ENCODE measurements at places on chromosomes 13 and 19. TPM values are rescaled to one million over a fixed set of nuclear protein-coding genes. Genes with fewer than 3 reads are reported as not detected.

Gene CCDC194
- not detected for total RNA-seq

Gene SIGLEC12
- not detected for total RNA-seq

Gene C19orf81
- total RNA-seq, result 10.4 TPM

Gene ZNF433
- 4.5 TPM for total RNA-seq

Gene FGF21
- total RNA-seq, result not detected

Gene MEGF8
- total RNA-seq, result 72.8 TPM

Gene RETN
- total RNA-seq, result not detected

Gene LRRC63
- not detected for total RNA-seq

Gene DHDH
- not detected for total RNA-seq

Gene GNG8
- total RNA-seq, result 54.6 TPM

Gene SMAD9
- total RNA-seq, result 43.6 TPM

Gene DAND5
- 0.44 TPM for total RNA-seq

Gene ZNF808
- 32.6 TPM for total RNA-seq

Gene KLK13
- not detected for total RNA-seq

Gene THSD1
- 0.27 TPM for total RNA-seq

Gene CEACAM8
- total RNA-seq, result not detected

Gene PLK5
- total RNA-seq, result 0.69 TPM

Gene SBK3
- total RNA-seq, result not detected

Gene C19orf67
- total RNA-seq, result 0.71 TPM

Gene KLK7
- not detected for total RNA-seq

- no peak for DNase-seq
Observed at GRCh38 chr19:3420909-3421619, 54.7 kb downstream of the NFIC start.

DNA sequence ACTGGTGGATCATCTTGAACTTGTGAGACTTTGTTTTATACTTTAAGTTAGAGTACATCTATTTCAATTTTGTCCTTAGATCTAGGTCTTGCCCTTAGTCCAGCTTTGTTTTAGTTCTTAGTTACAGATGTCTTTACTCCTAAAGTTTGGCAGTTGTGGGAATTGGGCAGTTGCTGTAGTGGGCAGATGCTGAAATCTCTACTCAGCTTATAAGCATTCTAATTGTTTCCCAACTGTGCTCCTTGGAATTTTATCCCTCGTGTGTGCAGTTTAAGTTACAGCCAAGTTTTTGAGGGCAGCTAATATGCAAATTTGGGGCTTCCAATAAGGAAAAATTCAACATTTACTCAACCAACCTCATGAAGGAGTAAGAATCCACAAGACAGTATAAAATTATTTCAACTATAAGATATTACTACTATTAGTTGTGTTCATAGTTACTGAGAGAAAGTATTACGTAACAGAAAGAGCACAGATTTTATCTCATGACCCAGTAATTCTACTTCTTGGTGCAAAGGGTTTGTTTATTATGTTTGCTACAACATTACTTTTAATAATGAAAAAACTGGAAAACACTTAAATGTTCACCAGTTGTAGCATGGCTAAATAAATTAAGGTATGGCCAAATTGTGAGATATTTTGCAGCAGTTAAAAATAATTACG is 32.9 kb downstream of the CCDC122 start:
- no peak for DNase-seq

- no peak for DNase-seq
Observed at GRCh38 chr13:64958106-64958505, 2272.0 kb downstream of the PCDH9 start.

GRCh38 chr13:113632706-113633484 is 25.1 kb downstream of the ATP4B start:
- peak; percentile 2 for DNase-seq

GRCh38 chr13:32310134-32310706 is 4.9 kb downstream of the ZAR1L start:
- no peak for DNase-seq

- no peak for DNase-seq
Observed at GRCh38 chr13:100439247-100439970, 149.2 kb downstream of the GGACT start.

GRCh38 chr13:108680011-108680410 is 50.6 kb downstream of the MYO16 start:
- no peak for DNase-seq

- peak; percentile 61 for DNase-seq
Observed at GRCh38 chr19:5137571-5138124, 168.7 kb downstream of the KDM4B start.

DNA sequence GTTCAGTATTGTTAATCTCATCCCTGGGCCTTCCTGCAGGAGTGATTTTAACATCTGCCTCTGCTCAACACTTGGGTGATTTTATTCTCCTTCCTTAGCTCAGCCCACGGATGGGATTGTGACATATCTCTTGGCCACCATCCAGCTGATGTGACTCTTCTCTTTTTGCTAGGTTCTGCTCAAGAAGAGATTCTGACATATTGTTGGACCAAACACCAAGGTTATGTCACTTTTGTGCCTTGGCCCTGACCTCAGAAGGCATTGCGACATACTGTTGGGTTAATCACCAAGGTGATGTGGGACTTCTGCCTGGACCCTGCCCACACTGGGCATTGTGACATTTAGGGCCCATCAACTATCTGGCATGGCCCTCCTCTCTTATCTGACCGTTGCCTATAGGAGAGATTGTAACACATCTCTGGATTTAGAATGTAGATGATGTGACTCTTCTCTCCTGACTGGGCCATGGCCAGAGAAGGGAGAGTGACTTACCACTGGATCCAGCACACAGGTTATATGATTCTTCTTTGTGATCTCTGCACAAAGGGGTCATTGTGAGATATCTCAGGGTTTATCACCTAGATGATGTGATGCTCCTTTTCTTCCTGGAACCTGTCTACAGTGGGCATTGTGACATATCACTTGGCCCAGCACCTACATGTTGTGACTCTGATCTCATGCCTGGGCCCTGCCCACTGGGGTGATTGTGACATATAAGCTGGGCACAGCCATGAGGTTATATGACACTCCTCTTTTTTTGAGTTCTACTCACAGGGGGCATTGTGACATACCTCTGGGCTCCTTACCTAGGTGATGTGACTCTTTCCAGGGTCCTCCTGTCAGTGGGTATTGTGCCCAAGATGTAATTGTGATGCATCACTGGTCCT is 88.8 kb downstream of the ZNF429 start:
- DNase-seq, result no peak

GRCh38 chr13:71874458-71874857 is 7.5 kb upstream of the DACH1 start:
- DNase-seq, result no peak

DNA sequence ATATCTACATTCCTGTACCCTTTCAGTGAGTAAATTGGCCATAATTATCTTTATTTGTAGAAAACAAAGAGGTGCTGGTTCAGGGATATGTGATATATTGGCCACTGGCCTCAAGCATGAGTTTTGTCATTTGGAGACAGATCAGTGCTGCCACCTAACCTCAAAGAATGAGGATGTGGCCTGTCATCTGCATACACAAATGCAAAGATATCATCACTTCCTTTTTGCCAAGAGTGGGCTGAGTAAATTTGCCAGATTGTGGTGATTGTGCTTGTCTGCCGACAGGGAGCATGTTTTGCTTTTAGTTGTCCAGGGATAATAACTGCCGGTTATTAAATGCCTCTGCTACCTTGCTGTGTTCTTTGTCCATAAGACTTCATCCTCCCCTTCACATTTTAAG is 44.2 kb downstream of the WASF3 start:
- no peak for DNase-seq

DNA sequence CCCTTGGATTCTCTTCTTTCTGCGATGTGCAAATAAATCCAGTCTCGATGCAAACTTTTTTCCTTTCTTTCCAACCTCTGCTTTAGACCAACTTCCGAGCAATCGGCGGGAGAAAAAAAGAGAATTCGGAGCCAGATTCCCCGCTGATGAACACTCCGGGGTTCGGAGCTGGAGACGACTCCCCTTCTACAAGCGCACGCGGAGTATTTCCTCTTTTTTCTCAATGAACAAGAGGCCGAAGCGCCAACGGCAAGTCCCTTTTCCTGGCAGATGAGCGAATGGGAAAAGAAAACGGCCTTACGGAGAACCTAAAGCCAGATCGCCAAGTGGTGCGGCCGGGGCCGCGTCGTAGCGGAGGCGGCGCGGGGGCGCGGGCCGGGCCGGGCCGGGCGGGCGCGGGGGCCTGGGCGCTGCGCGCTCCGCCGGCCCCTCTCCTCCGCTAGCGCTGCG is 250 bp downstream of the SPRY2 start:
- DNase-seq, result no peak

GRCh38 chr19:33715462-33715861 is 81.2 kb upstream of the KCTD15 start:
- DNase-seq, result no peak

GRCh38 chr13:23960566-23961156 is 63.4 kb upstream of the C1QTNF9B start:
- DNase-seq, result no peak

- DNase-seq, result no peak
Observed at GRCh38 chr13:110403315-110403714, 96.2 kb downstream of the COL4A2 start.

DNA sequence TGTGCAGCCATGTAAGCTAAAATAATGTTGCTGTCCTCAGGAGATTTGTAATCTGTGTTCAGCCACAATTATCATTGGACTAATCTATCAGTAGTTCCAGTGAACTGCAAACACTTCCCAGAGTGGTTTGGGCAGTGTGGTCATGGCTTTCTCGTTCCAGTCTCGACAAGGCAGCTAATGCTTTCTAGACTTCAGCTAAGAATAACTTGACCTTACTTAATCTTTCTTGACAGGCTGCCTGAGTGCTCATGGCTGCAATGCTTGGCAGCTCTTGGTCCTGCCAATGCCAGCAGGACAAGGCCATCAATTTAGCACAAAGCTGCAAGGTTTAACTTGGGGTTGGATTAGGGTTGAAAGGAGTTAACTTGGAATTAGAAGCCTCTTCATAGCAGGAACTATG is 32.8 kb downstream of the ATP12A start:
- no peak for DNase-seq
